ENCODE measurements at places on chromosomes 5 and 9.
A peak's percentile ranks its signal among the peaks of the same experiment; 100 is the strongest.

DNA sequence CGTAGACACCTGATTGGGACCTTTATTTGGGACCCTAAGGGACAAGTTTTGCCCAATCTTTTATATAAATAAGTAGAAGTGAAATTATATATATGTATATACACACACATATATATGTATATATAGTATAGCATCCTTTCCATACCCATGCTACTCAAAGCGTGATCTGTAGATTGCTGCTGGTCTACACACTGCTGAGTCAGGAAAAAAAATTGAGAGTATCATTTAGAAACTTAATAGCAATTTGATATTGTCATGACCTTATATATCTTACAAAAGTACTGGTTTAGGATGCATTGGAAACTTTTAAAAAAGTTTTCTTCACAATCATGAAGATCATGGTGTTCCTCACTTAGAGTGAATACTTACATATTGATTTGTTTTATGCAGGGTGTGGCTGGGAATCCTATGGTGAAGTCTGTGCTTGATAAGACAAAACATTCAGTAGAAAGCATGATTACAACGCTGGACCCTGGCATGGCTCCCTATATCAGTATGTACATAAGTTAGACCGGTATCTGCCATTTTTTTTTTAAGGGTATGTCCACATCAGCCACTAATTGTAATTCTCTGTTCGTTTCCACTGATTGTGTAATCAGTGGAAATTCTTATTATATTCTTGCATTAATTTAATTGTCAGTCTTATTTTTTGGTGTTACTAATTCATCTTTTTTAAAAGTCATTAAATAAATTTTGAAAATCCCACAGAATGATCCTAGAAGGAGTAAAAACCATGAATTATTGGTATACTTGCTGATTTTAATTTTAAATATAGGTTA is 12.7 kb downstream of the PRRC1 start:
- no peak for DNase-seq

DNA sequence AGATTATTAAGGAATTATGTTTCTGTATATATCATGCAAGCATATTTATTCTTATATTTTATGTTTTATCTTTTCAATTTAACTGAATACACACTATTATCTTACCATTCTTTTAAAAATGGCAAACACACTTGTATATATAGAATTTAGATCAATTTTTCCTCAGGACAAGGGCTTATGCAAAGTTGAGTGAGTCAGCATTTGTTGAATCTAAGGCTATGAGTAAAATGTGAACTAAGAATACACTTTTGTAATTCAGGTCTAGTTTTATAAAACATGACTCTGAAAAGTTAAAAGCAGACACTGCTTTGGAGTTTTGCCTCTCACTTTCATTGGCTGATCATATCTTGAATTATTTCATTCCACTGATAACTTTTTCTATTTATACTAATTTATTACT is 127.8 kb downstream of the FOCAD start:
- DNase-seq = no peak

GRCh38 chr5:137743031-137743640 is 7.2 kb upstream of the KLHL3 start:
- peak; percentile 27 for DNase-seq

DNA sequence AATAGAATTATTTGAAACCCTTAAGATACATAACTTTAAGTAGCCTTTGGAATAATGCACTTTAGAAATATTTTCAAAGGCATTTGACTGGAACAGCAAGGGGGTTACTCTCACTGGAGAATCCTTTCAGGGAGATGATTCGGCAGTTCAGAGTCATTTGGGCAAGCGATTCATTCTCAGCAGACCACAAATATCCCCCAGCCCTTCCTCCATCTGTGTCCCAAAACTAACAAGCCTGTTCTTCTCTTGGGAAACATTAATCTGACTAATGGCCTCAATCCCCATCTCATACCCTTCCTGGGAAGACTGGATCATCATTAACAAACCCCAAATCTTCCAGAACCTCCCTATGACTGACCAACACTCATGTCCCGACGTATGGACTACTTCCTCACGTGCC is 65.8 kb upstream of the S1PR3 start:
- no peak for DNase-seq

DNA sequence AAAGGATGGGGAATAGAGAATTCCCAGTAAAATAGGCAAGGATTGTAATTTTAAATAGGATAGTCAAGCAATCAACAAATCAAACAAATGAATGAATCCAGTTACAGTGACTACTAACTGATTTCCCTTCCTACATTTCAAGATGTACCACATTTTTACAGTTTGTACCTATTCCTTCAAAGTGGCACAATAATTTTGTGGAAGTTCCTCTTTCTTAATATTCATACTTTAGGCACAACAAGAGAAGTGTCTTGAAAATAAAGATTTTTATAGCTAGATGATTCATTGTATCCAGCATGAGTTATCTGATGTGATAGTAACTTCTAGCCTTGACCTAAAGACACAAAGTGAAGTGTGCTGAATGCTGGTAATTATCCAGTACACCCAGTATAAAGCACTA is 122.2 kb upstream of the ACOT12 start:
- DNase-seq = no peak

DNA sequence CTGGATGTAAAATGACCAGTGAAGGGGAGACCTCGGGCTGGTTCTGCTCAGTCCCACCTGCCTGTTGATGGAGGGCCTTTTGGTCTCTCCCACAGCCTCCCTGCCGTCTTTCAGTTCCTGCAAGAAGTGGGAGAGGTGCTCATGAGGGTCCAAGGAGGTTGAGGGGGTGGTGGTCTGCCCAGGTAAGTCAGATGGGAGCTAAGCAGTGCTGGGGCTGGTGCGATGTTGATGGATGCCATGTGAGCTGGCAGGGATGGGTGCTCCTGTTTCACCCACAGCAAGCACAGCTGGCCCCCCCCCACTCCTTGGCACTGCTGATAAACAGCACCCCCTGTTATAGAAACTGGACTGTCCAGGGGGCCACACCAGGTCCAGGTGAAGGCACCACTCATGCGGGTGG is 145.6 kb downstream of the NSG2 start:
- DNase-seq = no peak

GRCh38 chr5:96868603-96869371 is 7.5 kb upstream of the ERAP2 start:
- peak; percentile 16 for DNase-seq

GRCh38 chr9:92295827-92296258 is 2.3 kb upstream of the IARS1 start:
- DNase-seq = no peak

GRCh38 chr5:69188811-69189161 is 597 bp upstream of the CENPH start:
- DNase-seq = no peak

GRCh38 chr9:114180696-114181606 is 25.6 kb downstream of the COL27A1 start:
- no peak for DNase-seq

GRCh38 chr5:31987985-31988710 is 186.0 kb downstream of the GOLPH3 start:
- DNase-seq = no peak

Measured in central memory CD8-positive, alpha-beta T cell (primary cell).